A549 treated with Mapracorat at 1 μM for 4 hours (cell line): ENCODE measurements at places on chromosomes 6 and 20. TPM values are rescaled to one million over a fixed set of nuclear protein-coding genes. Genes with fewer than 3 reads are reported as not detected.

Gene TEAD3
- 5.6 to 7.9 TPM (median 7.4 TPM) in 5 replicates for total RNA-seq

Gene TIAM2
- 2.9 to 5.7 TPM (median 3.4 TPM) in 5 replicates for total RNA-seq

Gene MACROD2
- total RNA-seq: 0.29 to 0.75 TPM (median 0.58 TPM) in 5 replicates

Gene LGSN
- 2.0 to 3.0 TPM (median 2.2 TPM) in 5 replicates for total RNA-seq
